ENCODE measurements at places on chromosomes 2 and 18.

DNA sequence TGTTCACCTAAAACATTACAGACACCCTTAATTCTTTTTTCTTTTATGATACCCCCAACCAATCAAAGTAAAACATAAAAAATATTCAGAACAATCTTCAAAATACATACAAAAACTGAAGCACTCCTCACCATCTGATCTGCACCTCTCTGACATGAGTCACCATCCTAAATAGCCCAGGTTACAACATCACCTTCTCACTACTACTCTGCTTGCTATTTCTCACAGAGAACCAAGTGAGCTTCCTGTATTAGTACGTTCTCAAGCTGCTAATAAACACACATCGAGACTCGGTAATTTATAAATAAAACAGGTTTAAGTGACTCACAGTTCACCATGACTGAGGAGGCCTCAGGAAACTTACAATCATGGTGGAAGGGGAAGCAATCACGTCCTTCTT lies 183.5 kb downstream of the CBLN2 start:
- no peak for DNase-seq

- no peak for DNase-seq
Measured at GRCh38 chr18:42404151-42404550, 449.1 kb downstream of the PIK3C3 start.

GRCh38 chr2:112731479-112731878 lies 10.7 kb downstream of the NT5DC4 start:
- no peak for DNase-seq

- no peak for DNase-seq
Measured at GRCh38 chr2:201630577-201630976, 12.7 kb downstream of the TMEM237 start.

DNA sequence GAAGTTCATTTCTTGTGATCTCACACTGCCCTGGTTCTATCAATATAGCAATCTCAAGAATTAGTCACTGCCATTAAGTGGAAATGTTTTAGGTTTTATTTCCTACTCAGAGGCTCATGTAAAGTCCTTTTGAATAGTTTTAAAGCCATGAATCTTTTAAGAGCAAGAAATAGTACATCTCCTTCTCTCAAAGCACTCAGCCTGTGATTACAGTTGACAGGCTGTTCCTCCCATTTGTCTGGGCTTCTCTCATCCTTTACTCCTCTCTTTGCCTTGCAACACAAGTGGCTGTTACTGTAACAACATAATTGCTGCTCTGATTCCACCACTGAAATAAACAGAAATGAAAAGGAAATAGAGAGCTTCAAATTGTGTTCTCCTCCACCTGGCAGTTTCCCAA lies 18.4 kb downstream of the GRP start:
- no peak for DNase-seq

GRCh38 chr18:49305688-49306336 lies 154.6 kb downstream of the DYM start:
- no peak for DNase-seq

- no peak for DNase-seq
Measured at GRCh38 chr2:134499307-134499926, 219.4 kb downstream of the TMEM163 start.

- no peak for DNase-seq
Measured at GRCh38 chr2:212441141-212441540, 97.5 kb downstream of the ERBB4 start.

GRCh38 chr2:98463988-98464771 lies 19.5 kb downstream of the INPP4A start:
- DNase-seq = peak; percentile 48

DNA sequence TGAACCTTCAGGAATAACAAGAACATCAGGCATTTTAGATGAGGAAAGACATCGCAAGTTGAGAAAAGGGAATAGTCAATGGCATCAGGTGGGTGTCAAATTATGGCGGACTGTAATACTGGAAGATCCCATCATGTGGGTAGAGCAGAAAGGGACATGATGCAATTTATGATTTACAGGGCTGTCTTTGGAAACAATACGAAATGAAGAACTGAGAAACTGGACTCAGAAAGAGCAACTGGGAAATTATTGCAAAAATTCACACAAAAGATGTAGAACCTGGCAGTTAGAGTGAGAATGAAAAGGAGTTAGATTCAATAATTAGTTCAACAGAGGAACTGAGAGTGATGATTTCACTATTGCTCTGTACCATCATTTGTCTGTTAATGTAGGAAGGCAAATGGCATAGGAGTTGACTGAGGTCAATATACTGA lies 1635.0 kb upstream of the ACVR2A start:
- no peak for DNase-seq

DNA sequence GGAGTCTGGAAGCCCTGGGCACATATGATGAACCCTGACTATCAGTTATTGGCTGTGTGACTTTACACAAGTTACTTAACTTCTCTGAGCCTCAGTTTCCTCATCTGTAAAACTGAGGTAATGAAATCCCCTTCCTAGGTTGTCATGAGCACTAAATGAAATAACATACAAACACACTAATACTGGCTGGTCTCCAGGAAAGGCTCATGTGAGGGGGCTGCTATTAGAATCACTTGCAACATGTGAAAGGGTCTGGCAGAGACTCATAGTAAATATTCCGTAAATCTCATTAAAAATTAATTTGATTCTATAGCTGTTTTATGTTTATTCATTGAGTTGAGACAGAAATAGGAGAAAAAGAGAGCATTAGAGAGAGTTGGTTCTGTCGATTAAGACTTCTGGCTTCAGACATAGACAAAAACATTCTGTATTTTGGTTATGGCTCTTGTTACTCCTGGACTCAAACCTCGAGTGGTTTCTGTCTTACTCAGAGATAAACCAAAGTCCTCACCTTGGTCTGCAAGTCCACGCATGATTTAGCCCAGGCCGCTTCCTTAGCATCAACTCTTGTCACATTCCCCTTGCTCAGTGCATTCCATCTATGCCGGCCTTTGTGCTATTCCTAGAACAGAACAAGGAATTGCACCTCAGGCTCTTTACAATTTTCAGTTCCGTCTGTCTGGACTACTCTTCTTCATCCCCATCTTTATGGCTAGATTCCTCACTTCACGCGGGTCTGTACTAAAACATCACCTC lies 139.1 kb downstream of the NXPH2 start:
- DNase-seq = no peak
